Epithelial cell of proximal tubule (primary cell): ENCODE measurements at places on chromosomes 7 and 10. TPM values are rescaled to one million over a fixed set of nuclear protein-coding genes. Genes with fewer than 3 reads are reported as not detected.

- no peak for DNase-seq
Observed at GRCh38 chr7:2520131-2520760, 672 bp downstream of the LFNG start.

DNA sequence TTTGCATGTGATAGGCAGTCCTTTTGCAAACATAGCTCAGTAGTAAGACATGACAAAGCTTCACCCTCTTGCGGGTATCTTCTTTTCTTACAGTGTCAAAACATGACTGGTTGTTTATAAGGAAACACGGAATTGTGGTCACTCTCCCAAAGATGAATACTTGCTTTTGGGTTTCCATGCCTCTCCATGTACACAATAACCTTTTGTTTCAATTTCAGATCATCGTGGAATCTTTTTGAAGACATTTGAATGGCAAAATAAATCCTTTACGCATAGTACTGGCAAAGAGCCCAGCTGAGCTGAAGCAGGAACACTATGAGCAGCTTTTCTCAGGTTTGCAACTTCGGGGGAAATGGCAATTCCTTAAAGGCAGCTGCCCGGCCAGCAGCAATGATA, 156.8 kb upstream of the FRMD4A start:
- no peak for DNase-seq

VIPR2 gene
- not detected in 2 replicates for total RNA-seq

DNA sequence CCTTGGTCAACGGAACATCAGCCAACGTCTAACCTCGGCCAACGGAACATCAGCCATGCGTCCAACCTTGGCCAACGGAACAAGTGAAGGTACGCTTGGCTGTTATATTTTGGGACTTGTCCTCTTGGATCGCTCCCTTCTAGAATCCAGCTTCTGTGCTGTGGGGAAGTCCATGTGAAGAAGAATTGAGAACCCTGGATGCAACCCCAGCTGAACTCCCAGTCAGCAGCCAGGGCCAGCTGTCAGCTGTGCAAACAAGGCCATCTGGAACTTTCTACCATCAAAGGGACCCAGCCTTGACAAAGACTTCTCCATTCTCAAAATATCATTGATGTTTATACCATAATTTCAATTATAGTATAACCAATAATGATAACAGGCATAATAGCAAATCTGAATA, 43.3 kb upstream of the ITGA8 start:
- no peak for DNase-seq

DNA sequence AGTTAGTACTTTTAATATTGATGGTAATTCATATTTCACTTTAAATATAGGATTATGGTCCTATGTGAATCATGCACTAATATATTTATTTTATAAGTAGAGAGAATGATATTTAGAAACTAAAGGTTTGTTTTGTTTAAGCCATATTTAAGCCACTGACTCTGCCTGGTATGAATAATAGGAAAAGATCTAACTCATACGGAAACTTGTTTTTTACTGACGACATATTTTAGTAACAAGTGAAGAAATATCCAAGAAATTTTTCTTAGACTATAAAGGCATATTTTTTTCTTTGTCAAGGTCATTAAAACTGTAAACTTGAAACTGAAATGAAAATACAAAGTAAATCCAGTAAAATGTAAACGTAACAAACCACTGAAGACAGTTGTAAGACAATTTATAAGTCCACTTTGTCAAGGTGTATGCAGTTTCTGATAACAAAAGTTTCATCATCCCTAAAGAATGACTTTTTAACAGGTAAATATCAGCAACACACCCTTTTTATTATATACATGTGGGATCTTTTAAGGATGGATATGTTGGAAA, 147.1 kb downstream of the PHF14 start:
- DNase-seq: no peak

PAPOLB gene
- 0.07 TPM in 1 of 2 replicates, not detected in the other for total RNA-seq

CPN1 gene
- not detected in 2 replicates for total RNA-seq

DNA sequence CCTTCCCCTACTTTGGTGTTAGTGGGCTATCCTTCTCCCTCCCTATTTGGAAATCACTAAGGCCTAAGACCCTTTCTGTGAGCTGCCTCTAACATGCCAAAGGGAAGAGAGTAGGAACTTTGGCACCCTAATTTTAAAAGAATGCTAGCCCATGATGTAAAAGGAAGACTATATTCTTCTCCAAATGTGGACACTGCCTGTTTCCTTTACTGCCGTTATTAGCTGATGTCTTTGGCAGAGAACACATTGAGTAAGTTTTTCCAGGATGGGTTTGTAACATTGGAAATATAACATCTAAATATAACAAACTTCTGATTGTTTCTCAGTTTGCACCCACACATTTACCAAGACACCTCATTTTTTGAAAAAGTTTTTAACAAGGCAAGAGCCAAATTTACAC, 56.9 kb upstream of the TNKS2 start:
- no peak for DNase-seq

DNA sequence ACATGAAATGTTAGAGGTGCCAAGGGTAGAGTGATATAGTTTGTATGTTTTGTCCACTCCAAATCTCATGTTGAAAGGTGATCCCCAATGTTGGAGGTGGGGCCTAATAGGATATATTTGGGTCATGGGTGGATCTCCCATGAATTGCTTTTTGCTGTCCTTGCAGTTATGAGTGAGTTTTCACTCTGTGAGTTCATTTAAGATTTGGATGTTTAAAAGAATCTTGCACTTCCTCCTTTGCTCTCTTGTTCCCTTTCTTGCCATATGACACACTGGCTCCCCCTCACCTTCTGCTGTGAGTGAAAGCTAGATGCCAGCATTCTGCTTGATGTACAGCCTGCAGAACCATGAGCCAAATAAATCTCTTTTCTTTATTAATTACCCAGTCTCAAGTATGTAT, 269.2 kb downstream of the ZWINT start:
- DNase-seq: no peak

- no peak for DNase-seq
Observed at GRCh38 chr7:35694161-35694783, 663 bp downstream of the HERPUD2 start.

- DNase-seq: no peak
Observed at GRCh38 chr10:89454561-89455347, 40.4 kb downstream of the IFIT5 start.

ATE1 gene
- 15.2 and 22.7 TPM in 2 replicates for total RNA-seq

DNA sequence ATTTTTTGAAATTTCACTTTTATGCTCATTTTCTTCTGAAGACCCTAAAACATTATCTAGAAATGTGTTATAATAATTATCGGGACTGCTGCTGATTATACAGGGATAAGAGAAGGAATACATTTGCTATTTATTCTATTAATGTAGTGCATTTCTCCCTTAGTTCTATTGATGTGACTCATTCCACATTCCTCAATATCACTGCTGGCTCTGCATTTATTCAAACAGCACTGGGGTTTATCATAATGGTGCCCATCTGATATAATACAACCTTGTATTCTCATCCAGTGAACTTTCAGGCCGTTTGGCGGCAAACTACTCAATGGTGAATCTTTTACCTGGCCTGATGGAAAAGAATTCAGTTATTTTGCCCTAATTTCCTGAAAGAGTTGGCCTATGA, 7.8 kb downstream of the KCND2 start:
- DNase-seq: no peak

STK31 gene
- 0.12 and 0.43 TPM in 2 replicates for total RNA-seq

DNA sequence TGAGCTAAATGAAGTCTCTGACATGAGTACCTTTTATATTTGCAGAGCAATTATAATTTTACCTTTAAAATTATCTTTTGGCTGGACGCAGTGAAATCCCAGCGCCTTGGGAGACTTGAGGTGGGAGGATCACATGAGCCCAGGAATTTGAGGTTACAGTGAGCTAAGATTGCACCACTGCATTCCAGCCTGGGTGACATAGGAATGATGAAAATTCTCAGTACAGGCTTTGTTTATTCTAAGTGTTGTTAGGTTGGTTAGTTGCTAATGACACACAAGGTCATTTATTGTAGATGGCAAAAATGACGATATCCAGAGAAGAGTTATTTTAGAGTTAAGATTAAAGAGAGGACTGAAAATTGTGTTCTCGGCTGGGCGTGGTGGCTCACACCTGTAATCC, 87.6 kb downstream of the XRCC2 start:
- peak; percentile 84 for DNase-seq

ANKRD30A gene
- total RNA-seq: not detected in 2 replicates

DNA sequence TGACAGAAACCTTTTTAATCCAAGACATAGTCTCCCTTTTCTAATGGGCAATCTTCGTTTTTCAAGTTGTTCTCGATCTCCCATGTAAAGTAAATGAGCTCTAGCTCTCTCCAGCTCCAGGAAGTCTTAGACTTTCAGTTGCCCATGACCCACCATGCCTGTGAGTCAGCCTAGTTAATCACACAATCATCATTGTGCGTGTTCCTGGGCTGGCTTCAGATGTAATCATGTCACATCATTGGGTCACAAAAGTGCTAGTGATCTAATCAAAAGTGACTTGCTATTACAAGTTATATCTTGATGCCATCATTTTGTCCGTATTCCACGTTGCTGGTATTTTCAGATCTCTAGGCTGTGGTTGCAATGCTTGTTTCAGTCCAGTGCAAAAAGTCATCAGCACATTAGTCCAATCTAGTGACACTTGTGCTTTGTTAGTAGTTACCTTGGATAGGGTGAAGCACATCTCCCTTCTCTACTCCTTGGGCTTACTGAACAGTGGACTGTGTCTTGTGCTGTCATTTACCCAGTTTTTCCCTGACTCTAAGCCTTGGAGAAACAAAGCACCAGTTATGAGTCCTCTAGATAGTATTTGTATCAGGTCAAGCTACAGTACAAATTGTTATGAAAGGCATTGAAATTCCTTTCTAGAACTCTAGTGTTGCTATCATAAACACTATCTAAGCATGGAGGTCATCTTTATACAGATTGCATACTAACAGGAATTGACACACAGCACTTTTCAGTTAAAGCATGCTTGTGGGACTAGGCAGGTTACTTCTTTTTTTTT, 316.6 kb downstream of the GFRA1 start:
- DNase-seq: no peak

IFIT1B gene
- total RNA-seq: 0.36 TPM in 1 of 2 replicates, not detected in the other
